ENCODE measurements at places on chromosomes 12 and 14.

- DNase-seq = no peak
These were observed 1137.1 kb downstream of the FSCB start for GRCh38 chr14:43369710-43370564.

- no peak for DNase-seq
These were observed 115.9 kb downstream of the FGD4 start for GRCh38 chr12:32515137-32515873.

GRCh38 chr14:100203962-100204834 lies 34.7 kb upstream of the YY1 start:
- no peak for DNase-seq

GRCh38 chr12:20410734-20411133 lies 42.4 kb downstream of the PDE3A start:
- no peak for DNase-seq

- DNase-seq = no peak
These were observed 454.2 kb downstream of the AEBP2 start for GRCh38 chr12:19893514-19893913.

DNA sequence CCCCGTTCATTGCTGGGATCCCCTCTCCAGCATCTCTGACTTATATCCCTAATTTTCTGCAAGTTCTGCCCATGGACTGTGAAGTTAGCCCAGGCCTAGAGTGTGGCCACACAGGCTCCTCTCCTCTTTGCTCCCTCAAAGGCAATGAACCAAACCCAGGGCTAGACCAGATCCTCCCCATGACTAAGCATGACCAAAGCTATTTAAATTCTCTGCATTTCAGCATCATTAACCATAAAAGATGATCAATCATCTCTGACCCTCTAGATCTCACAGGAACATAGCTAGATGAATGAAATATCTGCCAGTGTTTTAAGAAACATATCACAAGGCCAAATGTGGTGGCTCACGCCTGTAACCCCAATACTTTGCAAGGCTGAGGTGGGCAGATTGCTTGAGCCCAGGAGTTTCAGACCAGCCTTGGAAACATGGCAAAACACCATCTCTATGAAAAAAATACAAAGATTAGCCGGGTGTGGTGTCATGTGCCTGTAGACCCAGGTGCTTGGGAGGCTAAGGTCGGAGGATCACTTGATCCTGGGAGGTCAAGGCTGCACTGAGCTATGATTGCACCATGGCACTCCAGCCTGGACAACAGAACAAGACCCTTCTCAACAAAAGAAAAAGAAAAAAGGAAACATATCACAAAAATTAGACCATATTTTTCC lies 2.2 kb upstream of the KRT3 start:
- no peak for DNase-seq

- DNase-seq = no peak
These were observed 49.2 kb downstream of the MBIP start for GRCh38 chr14:36271222-36271621.

DNA sequence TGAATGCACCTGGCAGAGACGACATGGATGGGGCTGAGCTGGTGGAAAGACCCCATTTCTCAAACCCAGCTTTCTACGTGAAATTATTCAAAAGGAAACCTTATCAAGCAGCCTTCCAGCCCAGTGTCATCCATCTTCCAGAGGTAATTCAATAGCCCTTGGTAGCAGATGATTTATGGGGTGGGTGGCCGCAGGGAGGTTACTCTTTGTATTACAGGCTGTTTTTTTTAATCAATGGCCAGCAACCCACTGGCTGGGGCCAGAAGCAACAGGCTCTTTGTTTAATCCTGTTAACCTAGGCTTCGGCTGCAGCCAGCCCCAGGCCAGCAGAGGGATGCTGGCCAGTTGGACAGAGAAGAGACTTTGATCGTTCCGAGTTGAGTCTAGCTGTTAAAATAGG lies 139.8 kb upstream of the SRRM4 start:
- DNase-seq = no peak

- DNase-seq = no peak
These were observed 187.2 kb upstream of the NEDD1 start for GRCh38 chr12:96719660-96720362.

DNA sequence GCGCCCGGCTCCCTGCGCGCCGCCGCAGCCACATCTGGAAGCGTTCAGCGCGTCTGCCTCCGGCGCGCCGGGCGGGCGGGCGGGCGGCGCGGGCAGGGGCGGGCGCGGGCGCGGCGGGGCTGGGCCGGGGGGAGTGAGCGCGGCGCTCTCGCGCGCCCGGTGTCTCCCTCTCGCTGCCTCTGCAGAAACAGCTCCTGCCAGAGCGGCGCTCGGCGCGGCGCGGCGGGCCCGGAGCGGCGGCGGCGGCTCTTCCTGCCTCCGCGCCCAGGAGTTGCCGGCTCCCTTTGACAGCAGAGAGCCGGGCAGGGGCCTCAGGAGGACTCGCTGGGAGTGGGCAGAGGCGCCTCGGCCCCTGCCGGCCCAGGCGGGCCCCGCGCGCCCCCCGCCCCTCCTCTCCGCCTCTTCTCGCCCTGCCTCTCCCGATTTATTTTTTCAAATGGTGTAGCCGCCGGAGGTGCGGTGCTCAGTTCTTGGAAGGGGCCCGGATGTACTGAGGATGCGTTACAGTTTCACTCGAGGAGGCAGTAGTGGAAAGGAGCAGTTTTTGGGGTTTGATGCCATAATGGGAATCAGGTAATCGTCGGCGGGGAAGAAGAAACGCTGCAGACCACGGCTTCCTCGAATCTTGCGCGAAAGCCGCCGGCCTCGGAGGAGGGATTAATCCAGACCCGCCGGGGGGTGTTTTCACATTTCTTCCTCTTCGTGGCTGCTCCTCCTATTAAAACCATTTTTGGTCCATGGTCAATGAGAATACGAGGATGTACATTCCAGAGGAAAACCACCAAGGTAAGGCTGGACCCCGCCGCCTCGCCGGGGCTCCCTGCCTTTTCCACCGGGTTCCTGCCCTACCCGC lies at the start of gene CACNA1C:
TSS of gene CACNA1C (plus strand) at position 162 of the 853 bp plus-strand sequence. CDS start at position 738, 576 bp downstream.
- no peak for DNase-seq

GRCh38 chr14:53325176-53325806 lies 172.2 kb upstream of the DDHD1 start:
- DNase-seq = no peak

DNA sequence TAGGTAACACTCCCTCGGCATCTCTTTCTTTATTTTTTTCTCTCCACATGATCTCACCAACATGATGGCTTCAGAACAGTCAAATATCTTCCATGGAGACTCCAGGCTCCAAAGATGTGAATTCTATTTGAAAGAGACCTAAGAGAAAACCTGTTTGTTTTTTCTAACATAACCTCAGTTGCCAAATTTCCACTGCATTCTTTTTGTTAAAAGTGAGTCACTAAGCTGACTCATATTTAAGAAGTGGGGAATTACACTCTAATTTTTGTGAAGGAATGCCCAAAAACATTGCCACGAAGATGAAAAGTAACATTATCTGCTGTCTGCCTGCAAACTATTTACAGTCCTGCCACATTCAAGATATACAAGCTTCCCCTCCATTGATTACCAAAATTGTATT lies 1337.6 kb downstream of the LRFN5 start:
- no peak for DNase-seq

GRCh38 chr14:68975667-68976066 lies 3.4 kb downstream of the ACTN1 start:
- no peak for DNase-seq

GRCh38 chr12:43148691-43149090 lies 403.3 kb downstream of the ADAMTS20 start:
- DNase-seq = no peak

DNA sequence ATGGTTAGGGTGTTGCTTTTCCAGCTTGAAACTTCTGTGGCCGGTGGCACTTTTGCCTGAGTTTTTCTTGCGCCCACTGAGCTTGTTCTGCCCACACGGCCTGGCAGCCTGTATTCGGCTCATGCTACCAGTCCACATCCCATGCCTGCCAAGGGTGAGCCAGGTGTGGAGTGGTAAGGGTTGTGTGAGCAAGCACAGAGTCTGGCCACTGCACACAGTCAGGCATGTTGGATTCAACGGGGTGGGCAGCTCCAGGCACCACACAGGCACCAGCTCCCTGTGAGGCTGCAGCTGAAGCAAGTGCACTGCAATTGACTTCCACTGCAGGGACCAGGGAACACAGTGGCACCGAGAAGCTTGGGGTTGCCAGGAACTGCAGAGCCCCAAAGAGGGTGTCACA lies 18.8 kb upstream of the NTS start:
- DNase-seq = no peak

GRCh38 chr12:81809829-81810595 lies 50.9 kb upstream of the PPFIA2 start:
- DNase-seq = no peak

DNA sequence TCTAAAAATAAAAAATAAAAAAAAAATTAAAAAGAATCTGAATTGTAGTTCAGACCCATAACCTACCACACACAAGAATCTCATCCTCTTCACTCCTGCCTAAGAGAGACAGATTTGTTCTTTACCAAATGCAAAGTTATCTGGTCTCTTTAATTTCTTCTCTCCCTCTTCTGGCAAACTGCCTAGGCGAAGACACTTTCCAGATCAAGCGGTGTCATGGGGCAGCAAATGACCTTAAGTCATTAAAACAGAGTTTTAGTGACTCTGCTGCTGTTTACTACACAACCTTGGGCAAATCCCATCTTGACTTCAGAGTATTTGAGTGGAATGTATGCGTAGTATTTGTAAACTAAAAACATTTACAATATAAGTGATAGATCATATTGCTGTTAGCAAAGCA lies 60.9 kb upstream of the NID2 start:
- DNase-seq = no peak

DNA sequence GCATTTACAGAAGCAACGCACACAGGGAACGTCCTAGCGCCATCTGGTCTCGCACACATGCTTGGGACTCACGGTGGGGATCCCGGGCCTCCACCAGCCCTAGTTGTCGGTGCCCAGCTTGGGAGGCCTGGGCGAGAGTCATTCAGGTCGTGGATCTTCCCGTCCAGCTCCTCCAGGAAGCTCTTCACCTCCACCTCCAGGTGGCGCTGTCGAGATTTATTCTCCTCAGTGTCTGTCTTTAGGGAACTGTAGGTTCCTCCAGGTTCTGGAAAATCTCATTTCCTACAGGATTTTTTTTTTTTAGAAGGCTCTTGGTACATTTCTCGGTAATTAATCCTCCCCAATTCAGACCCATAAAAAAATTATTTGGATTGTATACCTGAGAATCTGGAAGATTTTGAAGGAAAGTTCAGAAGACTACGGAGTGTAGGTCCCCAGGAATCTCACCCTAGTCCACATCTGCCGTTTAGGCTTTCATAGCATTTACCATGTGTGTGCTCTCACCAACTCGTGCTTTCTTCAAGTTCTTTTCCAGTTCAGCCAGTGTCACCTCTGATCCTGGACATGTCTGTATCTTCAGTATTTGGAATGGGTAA lies 910.0 kb downstream of the TMEM121 start:
- DNase-seq = peak; percentile 53

- DNase-seq = no peak
These were observed 60.2 kb upstream of the RTRAF start for GRCh38 chr14:51929166-51929565.

DNA sequence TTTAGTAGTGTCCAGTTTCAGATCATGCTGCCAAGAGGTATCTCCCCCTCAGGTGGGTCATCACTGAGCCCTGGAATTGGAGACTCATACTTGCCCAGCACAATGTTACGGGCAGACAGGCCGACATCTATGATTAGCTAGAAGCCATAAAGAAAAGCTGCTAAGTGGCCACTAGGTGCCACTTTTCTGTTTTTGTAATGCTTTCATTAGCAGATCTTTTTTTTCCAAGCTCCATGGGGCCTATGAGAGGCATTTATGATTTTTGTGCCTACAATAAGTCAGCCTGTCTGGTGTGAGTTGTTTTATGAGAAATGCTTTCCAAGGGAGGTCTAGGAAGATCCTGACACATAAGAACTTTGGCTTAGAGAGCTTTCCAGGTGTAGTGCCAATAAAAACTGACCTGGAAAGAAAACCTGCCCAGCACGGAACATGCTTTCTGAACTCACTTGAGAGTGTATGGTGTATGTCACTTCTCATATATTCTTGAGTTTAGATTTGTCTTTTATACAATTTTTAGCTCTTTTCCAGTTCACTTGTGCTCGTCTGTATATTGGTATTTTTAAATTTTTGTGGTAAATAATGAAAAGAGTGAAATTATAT lies 21.8 kb upstream of the SMCO2 start:
- no peak for DNase-seq

GRCh38 chr12:47366579-47366978 lies 286.8 kb upstream of the AMIGO2 start:
- DNase-seq = no peak

DNA sequence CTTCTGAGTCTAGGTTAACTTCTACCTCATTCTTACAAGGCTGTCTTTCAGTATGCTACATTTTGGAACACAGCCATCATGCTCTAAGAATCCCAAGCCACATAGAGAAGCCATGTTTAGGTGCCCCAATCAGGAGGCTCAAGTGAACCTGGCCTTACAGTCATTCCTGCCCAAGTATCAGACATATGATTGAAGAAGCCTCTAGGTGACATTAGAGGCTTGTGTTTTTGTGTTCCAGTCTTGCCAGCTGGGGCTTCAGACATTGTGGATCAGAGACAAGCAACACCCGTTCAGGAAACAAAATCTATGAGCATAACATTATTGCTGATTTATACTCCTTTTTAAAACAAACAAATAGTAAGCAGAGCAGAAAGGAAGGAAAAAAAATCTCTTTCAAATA lies 8.1 kb upstream of the SLC16A7 start:
- no peak for DNase-seq

DNA sequence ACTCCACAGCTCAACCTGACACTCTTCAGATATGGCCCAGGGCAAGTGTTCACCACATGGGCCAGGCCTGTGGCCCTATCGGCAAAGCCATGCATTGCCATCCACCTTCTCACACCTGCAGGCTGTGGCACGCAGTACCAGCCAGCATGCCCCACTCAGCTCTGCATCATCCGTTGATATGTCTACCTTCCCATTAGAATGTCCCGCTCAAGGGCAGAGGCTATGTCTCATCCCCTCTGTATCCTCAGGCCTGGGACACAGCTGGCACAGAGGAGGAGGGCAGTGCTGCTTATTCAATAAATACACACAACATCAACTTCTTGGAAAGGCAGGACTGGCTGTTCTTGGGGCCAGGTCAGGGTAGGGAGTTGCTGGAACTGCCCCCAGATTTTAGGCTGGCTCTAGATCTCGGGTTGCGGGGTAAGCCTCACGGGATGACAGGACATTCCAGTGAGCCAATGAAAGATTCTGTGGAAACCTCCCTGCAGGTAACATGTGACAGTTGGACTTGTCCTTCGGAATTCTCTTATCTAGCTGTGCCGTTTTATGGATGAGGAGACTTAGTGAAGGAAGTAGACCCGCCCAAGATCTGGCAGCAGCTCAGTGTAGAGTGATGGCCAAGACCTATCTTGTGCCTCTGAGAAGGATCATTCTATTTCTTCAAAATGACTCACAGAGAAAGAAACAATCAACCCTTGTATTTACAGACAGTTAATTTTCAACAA lies 25.6 kb downstream of the SYNE3 start:
- no peak for DNase-seq

DNA sequence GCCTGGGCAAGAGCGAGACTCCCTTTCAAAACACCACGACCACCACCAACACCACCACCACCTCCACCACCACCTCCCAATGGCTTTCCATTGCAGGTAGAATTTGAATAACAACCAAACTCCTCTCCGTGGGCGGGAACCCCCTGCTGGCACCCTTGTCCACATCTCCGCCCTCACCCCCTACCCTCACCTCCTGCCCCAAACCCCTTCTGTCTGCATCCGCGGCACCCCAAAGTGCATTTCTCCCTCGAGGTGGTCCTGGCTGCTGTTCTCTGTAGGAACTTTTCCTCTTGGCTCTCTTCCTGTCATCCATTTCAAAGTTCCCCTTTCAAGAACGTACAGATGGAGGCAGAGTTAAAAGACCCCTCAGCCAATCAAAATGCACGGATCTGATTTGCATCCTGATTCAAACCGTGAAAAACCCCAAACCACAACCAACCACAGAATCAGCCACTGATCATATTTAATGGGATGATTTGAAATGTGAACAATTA lies 3.8 kb downstream of the SDSL start:
- no peak for DNase-seq
